Right lung (tissue), 10 donors: ENCODE measurements at places on chromosomes 11 and 22. TPM values are rescaled to one million over a fixed set of nuclear protein-coding genes. Genes with fewer than 3 reads are reported as not detected.

Gene ACR
- 0.40 TPM for polyA plus RNA-seq

Gene HMOX1
- 22.9 TPM for polyA plus RNA-seq

Gene SCUBE1
- polyA plus RNA-seq: 1.1 TPM

DNA sequence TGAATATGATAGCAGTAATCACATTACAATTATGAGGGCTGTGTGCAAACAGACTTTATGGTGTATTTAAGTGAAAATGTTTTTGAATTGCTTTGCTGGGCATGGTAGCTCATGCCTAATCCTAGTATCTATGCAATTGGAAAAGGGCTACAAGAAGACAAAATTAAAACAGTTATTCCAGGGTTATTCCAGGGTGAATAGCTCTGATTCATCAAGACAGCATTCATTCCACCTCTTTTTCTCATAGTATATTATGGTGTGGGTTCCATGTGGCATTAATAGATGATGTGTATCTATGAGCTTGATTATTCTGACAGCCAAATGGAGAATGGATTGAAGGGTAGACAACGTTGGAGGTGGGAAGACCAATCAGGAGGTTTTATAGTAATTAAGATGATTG lies 12.1 kb upstream of the SIDT2 start:
- no peak for DNase-seq

DNA sequence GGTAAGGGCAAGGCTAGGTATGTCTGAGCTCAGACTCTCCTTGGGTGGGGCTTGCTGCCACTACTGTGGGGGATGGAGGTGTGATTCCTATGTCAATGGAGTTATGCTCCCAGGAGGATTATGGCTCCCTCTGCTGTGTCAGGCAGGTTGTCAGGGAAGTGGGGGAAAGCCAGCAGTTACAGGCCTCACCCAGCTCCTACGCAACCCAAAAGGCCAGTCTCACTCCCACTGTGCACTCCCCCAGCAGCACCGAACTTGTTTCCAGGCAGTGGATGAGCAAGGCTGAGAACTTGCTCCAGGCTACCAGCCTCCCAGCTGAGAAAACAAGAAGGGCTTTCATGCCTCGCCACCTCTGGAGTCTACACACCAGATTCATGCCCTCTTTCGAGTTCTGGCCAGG lies 18.2 kb downstream of the C11orf91 start:
- no peak for DNase-seq

GRCh38 chr11:90784241-90784814 lies 561.5 kb upstream of the CHORDC1 start:
- DNase-seq: no peak

- DNase-seq: no peak
Observed at GRCh38 chr11:35855671-35856070, 88.2 kb upstream of the LDLRAD3 start.
